ENCODE measurements at places on chromosomes 2 and 18. TPM values are rescaled to one million over a fixed set of nuclear protein-coding genes. Genes with fewer than 3 reads are reported as not detected.

- no peak for DNase-seq
- H3K27ac ChIP-seq, result no peak overlapping the region
- H3K36me3 ChIP-seq, result no peaks in the 10 kb centered on the region
- no peak overlapping the region for H3K4me3 ChIP-seq
Measured at GRCh38 chr2:180524499-180524898, 455.9 kb upstream of the UBE2E3 start.

DNA sequence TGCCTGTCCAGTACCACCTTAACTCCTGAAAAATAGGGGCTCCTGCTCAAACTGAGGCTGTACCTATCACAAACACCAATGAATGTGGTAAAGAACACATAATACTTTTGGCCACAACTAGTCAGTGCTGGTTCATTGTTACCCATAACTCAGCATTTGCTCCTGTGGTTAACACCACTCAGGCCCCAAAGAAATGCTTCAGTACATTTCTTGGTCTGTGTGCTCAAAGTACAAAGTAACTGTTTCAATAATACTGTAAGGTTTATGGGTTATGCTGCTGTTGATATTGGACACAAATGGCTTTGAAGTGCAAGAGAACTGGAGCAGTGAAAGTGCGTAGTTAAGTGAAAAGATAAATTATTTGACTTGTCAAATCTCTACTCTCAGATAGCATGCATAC, 95.0 kb upstream of the TACR1 start:
- H3K4me3 ChIP-seq, result no peak overlapping the region
- no peaks in the 10 kb centered on the region for H3K27me3 ChIP-seq
- DNase-seq, result no peak
- H3K36me3 ChIP-seq, result no peaks in the 10 kb centered on the region
- H3K27ac ChIP-seq, result no peak overlapping the region

GRCh38 chr2:2542966-2543611, 212.0 kb upstream of the MYT1L start:
- no peaks in the 10 kb centered on the region for H3K27me3 ChIP-seq
- DNase-seq, result no peak
- H3K27ac ChIP-seq, result no peak overlapping the region

DNA sequence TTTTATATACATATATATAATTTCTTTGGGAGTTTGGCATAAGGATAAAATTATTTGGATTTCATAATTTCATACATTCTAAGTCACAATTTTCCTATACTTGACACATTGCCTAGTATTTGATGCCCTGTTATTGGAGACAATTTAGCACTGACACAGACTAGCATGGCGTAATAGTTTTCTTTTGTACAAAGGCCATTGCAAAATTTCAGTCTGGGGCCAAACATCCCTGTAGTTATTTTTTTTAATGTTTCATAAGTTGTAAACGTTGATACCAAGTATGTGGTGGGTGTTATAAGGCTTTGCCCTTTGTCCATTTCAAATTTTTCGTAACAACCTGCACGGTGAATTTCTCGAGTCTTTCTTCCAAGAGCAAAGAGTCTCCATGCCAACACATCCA, 95.7 kb upstream of the NRP2 start:
- DNase-seq, result no peak
- no peak overlapping the region for H3K4me3 ChIP-seq
- H3K36me3 ChIP-seq, result no peaks in the 10 kb centered on the region
- H3K27ac ChIP-seq, result no peak overlapping the region

DNA sequence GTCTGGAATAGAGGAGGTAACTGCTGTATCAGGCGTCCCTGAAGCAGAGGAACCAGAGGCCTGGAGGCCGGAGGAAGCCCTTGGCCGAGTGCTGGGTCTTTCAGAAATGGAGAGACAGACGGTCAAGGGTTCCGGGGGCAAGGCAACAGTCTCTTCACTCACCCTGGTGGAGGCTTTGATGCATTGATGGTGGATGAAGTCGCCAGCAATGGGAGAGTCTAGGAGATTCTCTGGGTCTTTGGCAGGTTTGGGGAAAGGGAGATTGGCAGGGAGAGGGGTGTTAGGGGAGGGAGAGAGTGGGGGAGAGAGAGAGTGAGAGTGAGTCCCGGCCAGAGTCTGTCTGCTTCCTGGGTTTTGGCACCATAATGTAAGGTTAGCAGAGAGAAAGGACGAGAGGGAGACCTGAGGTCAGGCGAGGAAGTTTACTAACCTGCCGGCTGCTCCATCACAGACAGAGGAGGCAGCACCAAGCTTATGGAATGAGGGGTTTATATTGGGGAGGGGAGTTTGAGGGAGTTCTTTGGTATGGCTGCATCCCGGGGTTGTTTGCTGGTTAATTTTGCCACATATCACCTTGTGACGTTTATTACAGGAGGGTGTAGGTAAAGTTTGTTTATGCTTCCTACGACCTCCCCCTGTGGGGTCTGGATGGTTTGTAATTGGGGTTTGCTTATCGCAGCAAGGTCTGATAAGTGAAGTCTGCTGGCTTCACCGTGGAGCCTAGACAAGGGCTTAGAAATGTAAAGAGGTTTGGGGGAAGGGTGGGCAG, 19.6 kb downstream of the COMMD1 start:
- no peak overlapping the region for H3K4me3 ChIP-seq
- peaks cover 6% of the 10 kb centered on the region for H3K4me1 ChIP-seq
- no peak overlapping the region for H3K27ac ChIP-seq
- no peaks in the 10 kb centered on the region for H3K27me3 ChIP-seq
- DNase-seq, result no peak
- no peaks in the 10 kb centered on the region for H3K36me3 ChIP-seq

HOXD9 gene
- polyA plus RNA-seq, result not detected

TNFRSF11A gene
- 0.01 TPM for polyA plus RNA-seq

MTX2 gene
- polyA plus RNA-seq, result 11.2 TPM

REG3A gene
- polyA plus RNA-seq, result not detected
